ENCODE measurements at places on chromosomes 13 and 19.

DNA sequence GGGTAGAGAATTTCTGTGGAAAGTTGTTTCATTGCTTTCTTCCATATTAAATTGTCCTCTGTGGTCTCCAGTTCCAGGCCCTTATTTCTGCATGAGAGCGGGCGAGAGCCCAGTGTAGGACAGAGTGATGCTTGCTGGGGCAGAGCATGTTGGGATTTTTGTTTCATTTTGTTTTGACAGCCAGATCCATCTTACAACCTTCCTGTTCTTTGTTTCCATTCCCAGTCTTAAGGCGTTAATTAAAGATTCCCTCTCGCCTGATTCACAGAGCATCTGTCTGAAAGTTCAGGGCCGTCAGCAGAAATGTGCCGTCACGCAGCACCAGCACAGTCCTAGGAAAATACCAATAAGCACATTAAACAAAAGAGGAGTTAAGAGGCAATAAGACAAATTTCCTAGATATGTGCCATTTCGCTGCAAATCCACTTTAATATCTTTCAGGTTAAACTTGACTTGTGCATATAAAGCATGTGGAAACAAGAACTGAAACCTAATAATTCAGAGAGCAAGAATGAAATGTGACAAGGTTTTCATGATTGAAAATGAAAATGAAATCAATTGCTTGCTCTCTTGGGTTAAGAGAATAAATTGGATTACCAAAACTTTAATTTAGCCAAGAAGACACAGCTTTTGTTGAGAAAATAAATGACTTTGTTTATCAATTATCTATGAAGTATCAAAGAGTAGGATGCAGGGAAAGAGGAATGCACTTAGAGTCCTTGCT lies 210.7 kb upstream of the SLC10A2 start:
- DNase-seq, result no peak

DNA sequence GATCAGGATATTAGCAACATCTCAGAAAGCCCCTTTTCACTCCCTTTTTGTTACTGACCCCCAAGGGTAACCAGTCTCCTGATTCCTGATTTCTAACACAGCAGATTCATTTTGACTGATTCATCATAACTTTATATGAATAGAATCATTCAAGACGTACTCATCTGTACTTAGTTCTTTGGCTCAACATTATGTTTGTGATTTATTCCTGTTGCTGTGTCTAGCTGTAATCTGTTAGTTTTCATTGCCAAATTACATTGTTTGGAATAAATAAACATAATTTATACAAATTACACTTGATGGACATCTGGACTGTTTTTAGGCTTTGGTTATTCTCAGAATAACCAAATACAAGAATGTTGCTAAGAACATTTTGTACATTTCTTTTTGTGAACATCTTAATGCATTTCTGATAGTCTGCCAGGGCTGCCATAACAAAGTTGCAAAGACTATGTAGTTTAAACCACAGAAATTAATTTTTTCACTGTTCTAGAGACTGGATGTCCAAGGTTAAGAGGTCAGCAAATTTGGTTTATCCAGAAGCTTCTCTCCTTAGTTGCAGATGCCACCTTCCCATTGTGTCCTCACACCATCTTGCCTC lies 62.8 kb upstream of the EDNRB start:
- DNase-seq, result no peak

DNA sequence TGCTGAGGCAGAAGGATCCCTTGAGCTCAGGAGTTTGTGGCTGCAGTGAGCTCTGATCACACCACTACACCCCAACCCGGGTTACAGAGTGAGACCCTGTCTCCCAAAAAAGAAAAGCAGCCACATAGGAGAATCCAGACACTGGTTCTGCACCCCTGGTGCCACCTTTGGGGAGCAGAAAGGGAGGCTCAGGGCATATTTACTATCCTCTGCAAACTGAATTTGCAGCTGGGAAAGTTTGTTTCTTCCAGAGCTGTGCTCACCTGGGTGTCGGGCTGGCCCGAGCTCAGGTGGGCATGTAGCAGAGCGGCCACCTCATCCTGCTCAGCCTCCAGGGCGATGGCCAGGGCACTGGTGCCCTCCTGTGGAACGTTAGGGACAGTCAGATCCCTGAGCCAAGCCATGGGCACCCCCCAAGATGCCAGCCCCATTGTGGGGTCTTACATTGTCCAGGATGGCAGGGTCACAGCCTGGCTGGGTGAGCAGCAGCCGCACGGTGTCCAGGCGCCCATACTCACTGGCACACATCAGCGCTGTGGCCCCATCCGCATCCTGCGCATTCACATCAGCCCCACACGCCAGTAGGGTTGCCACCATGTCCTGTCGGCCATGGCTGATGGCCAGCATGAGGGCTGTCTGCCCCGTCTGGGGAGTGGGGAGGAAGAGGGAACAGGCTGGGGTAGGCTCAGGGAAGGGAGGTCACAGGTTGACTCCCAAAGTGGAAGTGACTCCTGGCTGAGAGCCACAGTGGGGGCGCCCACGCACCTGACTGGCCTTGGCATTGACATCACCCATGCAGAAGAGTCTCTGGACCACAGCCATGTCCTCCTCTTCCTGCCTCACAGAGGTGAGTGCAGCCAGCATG lies 3.1 kb downstream of the RPS28 start:
- no peak for DNase-seq

GRCh38 chr19:39158646-39159260 lies 33.2 kb downstream of the PAK4 start:
- no peak for DNase-seq

DNA sequence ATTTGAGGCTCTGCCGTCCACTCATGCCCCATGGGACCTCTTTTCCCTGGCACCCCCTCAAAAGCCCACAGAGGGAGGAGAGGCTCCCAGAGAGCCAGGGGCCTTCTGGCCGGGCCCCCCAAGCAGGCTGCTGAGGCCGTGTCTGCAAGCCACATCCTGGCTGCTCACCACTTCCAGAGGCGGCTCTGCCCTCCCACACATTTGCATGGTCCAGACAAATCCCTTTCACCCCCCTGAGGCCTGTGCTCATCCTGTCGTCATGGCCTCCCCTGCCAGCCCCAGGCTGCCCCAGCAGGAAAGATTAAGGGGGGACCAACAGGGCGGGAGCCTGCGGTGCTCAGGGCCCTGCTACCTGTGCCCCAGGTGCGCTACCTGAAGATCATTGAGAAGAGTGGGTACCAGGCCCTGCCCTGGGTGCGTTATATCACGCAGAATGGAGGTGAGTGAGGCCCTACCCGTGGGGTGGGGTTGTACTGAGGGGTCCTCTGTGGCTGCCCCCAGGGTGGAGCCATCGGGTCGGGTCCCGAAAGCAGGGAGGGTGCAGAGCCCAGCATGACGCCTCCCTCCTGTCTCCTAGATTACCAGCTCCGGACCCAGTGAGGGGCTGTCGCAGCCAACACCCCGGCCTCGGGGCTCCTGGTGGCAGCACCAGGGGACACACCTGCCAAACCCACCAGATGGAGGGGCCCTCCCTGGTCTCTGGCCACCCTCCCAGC lies 36.3 kb downstream of the AP1M1 start:
- DNase-seq, result no peak

DNA sequence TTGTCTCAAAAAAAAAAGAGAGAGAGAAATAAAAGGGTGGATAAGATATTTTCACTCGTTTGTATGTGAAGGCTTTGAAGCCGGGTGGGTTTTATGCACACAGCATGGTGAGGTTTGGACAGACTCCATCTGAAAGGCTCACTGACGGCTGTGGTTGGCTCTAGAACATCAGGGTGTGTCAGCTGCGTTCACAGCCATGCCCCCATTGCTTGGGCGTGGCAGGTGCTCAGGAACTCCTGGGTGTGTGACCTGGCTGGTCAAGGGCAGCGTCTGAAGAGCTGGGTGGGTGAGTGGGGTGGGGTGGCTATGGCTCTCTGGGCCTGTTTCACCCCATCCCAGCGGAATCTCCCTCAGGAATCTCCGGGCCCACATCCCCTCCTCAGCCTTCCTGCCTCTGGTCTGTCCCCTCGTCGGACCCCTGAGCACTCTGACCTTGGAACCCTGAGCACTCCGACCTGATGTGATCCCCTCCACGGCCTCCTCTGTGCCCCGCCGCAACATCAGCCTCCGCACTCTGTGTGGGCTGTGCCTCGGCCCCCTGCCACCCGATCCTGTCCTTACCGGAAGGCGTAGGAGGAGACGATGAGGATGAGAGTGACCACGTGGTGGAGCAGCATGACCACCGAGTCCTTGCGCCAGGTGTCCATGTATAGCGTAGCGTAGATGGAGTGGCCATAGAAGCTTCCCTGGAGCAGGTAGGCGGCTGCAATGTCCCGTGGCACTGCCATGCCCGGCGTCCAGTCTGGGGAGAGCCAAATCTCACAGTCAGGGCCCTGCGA lies 12.2 kb downstream of the CERS1 start:
- DNase-seq, result no peak

DNA sequence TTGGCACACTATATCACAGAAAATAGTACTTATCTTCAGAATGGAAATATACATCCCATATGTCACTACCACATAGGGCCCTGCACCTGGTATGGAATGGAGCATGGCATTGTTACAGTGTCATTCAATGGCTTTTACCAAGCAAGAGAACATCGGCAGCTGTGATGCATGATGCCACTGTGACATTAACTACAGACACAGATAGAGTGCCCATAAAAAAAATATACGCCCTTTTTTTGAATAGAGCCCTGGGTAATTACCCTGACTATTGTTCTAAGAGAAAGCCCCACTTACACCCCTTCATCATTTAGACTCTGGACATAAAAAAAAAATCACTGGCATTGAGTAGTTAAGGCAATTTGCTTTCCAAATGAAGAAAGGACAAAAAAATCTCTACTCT lies 320.3 kb downstream of the DNAJC15 start:
- no peak for DNase-seq

DNA sequence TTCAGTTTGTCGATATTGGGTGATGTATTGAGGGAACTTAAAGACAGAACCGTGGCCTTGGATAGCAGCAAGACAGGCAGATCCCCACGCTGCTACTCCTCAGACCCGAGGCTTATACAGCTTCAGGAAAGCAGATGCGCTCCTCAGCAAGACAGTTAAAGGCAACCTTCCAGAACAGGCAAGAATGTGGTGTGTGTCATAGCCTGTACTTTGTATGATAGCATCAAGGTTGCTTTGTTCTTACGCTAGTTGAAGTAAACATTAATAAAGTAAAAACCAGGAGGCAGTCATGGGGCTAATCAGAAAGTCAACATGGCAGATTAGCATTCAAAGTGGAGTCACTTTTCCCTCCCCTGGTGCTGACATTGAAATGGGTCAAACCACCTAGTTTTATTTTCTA lies 473.2 kb downstream of the DCT start:
- no peak for DNase-seq

DNA sequence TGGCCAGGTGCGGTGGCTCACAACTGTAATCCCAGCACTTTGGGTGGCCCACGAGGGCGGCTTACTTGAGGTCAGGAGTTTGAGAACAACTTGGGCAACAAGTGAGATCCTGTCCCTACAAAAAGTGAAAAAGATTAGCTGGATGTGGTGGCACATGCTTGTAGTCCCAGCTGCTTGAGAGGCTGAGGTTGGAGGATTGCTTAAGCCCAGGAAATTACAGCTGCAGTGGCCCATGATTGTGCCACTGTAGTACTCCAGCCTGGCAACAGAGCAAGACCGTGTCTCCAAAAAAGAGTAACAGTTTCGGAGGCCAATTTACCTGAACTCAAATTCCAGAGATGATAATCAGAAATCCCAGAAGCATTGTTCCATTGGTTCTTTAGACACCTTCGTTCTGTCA lies 4.4 kb downstream of the ZNF473 start:
- DNase-seq, result no peak

DNA sequence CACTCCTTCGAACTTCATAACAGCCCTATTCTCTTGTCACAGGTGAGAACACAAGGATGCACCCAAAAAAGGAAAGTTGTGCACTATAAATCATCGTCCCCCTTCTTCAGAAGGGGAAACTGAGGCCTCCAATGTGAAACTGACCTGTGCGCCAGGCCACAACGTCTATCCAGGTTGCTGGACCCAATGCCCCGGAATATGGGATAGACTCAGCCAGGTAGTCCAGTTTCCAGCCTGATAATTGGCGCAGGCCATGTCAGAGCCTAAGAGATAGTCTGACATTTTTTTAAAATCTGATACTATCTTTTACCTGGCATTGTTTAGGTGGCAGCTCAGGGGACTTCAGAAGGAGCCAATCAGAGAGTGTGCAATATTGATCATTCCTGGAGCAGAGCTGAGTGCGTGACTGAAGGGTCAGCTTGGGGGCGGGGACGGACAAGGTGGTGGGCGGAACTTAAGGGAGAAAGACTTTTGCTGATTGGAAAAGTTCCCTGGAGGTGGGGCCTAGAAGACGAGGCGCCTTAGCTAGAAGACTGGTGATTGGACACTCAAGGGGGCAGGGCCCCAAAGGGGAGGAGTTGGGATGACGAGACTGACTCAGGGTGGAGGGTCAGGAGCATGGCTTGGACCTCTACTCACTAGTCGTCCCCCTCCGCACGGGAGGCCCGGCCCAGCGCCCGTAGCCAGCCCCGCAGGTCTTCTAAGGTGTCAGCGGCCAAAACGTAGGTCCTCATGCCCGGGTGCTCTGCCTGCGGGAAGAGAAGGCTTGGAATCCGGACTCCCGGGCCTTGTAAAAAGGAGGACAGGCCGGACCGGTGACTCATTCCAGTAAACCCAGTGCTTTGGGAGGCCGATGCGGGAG lies 8.5 kb downstream of the PLEKHA4 start:
- no peak for DNase-seq

- DNase-seq, result no peak
Observed at GRCh38 chr19:46361915-46362314, 15.0 kb downstream of the PPP5C start.

DNA sequence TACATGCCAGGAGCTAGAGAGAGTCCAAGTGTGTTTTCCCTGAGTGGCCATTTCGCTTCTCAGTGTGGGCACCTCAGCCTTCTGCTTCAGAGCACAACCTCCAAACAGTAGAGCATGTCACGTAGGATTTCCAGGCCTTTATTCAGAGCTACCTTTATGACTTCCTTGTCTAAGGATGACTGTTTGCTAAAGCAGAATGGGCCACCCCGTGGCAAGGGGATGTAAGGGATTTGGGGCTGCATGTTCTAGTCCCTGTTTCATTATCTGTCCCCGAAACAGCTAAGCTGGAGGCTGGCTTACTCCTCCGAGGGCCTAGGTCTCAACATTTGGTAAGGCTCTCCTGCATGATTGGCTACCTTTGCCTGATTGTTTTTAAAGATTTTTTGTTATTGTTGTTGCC lies 6.0 kb downstream of the RNASEH2B start:
- no peak for DNase-seq

DNA sequence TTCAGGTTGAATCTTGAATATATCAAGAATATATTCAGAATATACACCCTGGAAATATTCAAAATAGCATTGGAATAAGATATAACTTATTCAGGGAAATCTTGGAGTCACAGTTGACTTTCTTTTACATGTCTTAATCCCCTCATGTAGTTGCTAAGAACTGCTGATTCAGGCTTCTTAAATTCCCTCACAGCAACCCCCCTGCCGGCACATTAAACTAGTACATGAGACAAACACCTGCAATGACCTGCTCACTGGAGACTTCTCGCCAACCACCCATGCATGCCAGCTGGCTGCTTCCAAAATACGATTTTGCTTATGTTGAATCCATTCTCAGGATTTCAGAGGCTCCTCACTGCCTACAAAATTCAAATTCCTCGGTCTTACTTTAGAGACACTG lies 997.1 kb downstream of the EFNB2 start:
- no peak for DNase-seq

GRCh38 chr13:98440390-98441055 lies 136.4 kb downstream of the STK24 start:
- DNase-seq, result no peak

- no peak for DNase-seq
Observed at GRCh38 chr13:99056381-99057014, 78.6 kb upstream of the DOCK9 start.
